GM19239 (cell line): ENCODE measurements at places on chromosomes 6 and 20.

- no peak for DNase-seq
Measured at GRCh38 chr20:46362921-46363867, 43.2 kb downstream of the ELMO2 start.

DNA sequence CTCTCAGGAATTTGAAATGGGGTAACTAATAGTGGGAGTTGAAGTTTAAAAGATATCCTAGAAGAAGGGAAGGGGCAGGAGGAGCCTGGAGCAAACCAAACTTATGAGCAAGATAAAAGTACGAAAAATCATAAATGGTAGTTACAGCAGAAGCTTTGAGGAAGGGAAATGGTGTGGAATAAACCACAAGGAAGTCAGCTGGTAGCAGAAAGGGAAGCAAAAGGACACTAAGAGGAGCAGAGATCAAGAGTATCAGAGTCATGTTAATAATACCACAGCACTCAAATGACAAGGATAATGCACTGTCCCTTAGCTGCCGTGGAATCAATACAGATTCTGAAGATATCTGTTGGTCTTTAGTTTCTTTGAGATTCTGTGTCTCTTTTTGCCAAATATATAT is 44.9 kb upstream of the CCDC28A start:
- DNase-seq, result no peak

DNA sequence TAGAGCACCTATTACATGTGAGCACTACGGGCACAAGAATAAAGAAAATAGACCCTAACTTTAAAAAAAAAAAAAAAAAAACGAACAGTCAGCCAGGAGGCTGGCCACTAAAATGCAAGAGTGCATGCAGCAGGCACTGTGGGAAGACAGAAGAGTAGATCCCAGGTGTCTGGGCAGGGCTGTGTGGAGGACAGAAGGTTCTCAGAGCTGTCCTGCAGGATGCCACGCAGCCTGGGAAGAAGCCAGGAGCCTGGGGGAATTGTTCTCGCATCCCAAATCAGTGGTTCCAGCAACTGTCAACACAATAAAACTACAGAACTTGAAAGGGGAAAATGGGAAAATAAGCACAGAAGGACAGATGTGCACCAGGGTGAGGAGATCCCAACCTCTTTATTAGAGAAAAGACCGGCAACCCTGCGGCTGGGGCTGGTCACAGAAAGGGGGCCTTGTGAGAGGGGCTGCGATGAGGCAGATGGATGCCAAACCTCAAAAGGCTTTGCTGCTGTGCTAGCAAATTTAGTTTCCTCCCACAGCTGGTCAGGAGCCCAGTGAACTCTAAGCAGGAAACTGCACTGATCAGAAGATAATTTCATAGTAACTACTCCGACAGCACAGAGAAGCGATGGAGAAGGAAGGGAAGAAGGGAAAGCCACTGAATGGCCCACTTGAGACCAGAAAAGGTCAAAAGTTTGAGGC is 30.9 kb downstream of the MAP3K5 start:
- no peak for DNase-seq

GRCh38 chr20:58473453-58474425 is 41.5 kb downstream of the APCDD1L start:
- no peak for DNase-seq

GRCh38 chr20:40681684-40682083 is 7.4 kb downstream of the MAFB start:
- DNase-seq, result no peak

DNA sequence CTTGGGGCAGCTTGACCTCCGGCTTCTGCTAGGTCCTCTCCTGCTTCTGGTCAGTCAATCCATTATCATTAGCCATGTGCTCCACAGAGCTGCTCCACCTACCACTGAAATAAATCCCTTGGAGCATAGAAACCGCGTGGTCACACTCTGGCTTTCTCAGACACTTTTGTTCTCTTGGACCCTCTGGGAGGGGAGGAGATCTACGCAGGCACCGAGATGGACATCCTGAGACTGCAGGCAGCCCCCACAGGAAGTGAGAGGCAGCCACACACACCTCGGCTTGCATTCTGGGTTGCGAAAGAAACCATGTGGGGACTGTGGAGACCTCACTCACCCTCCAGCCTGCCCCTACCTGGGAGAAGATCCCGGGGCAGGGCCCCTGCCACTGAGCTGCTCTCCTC is 79.5 kb downstream of the FYN start:
- DNase-seq, result no peak

GRCh38 chr6:63910863-63911551 is 275.4 kb downstream of the PHF3 start:
- DNase-seq, result no peak

- DNase-seq, result no peak
Measured at GRCh38 chr20:50744143-50744792, 12.9 kb downstream of the PARD6B start.

DNA sequence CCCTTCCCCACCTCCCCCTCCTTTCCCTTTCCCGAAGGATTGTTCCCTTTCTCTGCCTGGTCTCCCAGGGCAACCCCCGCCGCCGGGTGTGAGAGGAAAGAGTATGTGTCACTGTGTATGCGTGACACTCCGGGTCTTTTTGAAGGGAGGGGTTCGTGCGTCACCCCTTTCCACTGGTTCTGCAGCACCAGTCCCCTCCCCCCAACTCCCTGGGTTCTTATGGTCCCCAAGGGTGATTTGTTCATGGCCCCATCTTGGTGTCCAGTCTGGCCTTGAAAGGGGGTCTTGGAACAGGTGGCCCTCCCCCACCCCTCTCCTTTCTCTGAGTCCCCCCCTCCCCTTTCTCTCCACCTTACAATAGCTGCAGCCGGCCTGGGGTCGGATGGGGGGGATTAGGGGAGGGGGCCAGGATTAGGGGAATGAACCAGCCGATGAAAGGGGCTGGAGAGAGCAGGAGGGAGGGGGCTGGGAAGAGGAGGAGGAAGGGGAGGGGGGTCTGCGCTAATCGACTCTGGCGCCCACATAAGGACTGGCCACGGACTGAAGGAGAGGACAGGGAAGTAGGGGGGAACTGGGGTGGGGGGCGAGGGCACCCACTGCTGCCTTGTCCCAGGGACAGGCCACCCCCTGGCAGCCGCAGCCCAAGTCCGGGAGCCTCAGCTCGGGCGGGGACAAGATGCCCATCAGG is 1.3 kb upstream of the RING1 start:
- no peak for DNase-seq

- no peak for DNase-seq
Measured at GRCh38 chr6:159427771-159428170, 258.6 kb downstream of the FNDC1 start.
